A172 (cell line): ENCODE measurements at places on chromosomes 6 and 20.

DNA sequence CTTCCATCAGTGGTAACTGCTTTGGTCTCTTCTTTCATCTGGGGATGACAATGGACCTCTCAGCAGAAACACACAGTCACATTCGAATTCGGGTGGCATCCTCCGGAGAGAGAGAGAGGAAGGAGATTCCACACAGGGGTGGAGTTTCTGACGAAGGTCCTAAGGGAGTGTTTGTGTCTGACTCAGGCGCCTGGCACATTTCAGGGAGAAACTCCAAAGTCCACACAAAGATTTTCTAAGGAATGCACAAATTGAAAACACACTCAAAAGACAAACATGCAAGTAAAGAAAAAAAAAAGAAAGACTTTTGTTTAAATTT, 6.1 kb downstream of the EDN1 start:
- peak; percentile 75 for DNase-seq

DNA sequence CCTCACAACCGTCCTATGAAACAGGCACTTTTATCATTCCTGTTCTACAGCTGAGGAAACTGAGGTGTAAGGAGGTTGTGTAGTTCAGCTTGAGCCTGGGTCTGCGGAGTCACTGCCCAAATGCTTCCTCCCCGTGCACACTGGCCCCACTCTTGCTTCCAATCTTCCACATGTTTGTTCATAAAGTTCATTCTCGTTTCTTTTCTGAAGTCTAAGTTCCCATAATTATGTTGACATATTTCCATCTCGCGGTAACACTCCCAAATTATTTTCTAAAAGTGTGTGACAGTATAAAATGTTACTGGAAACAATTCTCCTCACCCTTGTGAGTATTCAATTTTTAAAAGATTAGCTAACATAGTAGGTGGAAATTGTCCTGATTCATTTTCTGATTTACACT, 106.9 kb downstream of the SLC22A3 start:
- DNase-seq, result no peak

- DNase-seq, result no peak
These were observed 11.8 kb downstream of the RIPOR2 start for GRCh38 chr6:24923885-24924401.

- DNase-seq, result peak; percentile 35
These were observed 18.1 kb upstream of the ATRN start for GRCh38 chr20:3452690-3453089.

DNA sequence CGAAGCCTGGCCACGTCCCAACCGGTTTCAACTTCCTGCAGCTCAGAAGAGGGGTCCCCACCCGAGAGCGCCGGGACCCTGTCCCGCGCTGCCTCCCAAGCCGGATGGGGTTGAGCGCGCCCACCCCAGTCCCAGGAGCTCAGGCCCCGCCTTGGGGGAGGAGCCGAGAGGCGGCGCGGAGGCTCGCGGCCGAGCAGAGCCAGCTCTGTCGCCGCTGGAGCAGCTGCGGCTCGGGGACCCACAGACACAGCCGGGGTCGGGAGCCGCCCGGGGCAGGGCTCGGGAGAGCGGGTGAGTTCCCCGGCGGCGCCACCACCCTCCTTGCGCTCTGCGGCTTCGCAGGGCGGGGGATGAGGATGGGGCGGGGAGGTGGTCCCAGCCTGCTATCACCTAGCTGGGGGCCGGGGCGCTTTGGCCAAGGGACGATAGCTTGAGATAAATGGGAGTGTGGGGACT, at the start of gene PPP1R16B:
Gene PPP1R16B, plus strand, starts transcription at position 196 of the 456 bp plus-strand sequence. CDS start 30,229 bp downstream, outside the sequence.
- DNase-seq, result no peak

- no peak for DNase-seq
These were observed 65.6 kb downstream of the SCAND1 start for GRCh38 chr20:35888657-35889056.

- no peak for DNase-seq
These were observed 102.3 kb upstream of the IMPG1 start for GRCh38 chr6:76174722-76175121.

- DNase-seq, result peak; percentile 88
These were observed 44.3 kb downstream of the TRERF1 start for GRCh38 chr6:42407379-42407778.

GRCh38 chr6:126721581-126722160, 381.8 kb downstream of the CENPW start:
- DNase-seq, result peak; percentile 69

GRCh38 chr6:132252113-132252512, 149.2 kb downstream of the MOXD1 start:
- DNase-seq, result no peak

- no peak for DNase-seq
These were observed 10.6 kb downstream of the TRIB3 start for GRCh38 chr20:391041-391711.

GRCh38 chr6:92582211-92582610, 837.1 kb downstream of the EPHA7 start:
- no peak for DNase-seq

- no peak for DNase-seq
These were observed 29.4 kb downstream of the PFDN4 start for GRCh38 chr20:54237116-54237943.
